ENCODE measurements at places on chromosomes 13 and 19.
A peak's percentile ranks its signal among the peaks of the same experiment; 100 is the strongest.

DNA sequence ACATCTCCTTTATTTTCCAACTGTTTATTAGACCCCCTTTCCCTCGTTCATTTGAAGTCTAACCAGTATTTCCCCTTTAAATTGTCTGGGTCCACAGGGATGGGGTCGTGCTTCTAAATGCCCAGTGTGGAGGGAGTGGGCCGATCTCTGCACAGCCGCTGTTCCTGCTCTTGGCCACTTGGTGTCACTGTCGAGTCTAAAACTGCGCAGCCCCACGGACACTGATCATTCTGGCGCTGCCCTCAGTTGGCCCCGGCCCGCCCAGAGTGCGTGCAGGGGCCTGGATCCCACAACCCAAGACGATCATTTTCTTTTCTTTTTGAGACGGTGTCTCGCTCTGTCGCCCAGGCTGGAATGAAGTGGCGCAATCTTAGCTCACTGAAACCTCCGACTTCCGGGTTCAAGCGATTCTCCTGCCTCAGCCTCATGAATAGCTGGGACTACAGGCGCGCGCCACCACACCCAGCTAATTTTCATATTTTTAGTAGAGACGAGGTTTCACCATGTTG lies 12.0 kb downstream of the WDR88 start:
- no peak for DNase-seq

DNA sequence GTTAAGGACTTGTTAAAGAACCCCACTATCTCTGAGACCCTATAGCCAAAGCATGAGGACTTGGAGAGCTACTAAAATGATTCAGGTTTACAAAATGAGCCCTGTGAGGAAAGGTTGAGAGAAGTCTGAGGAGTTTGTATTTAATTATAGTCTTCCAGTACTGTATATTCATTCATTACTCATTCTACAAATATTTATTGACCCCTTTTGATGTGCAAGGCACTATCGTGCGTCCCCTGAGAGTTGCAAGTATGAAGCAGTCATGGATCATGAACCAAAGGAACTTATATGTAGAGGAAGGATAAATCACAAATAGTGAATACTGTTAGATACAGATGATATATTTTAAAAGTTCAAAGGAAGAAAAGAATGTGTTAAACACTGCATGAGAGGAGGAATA lies 84.4 kb downstream of the DNAJC15 start:
- no peak for DNase-seq

GRCh38 chr19:52640916-52641315 lies 2.8 kb upstream of the ZNF83 start:
- DNase-seq: no peak

DNA sequence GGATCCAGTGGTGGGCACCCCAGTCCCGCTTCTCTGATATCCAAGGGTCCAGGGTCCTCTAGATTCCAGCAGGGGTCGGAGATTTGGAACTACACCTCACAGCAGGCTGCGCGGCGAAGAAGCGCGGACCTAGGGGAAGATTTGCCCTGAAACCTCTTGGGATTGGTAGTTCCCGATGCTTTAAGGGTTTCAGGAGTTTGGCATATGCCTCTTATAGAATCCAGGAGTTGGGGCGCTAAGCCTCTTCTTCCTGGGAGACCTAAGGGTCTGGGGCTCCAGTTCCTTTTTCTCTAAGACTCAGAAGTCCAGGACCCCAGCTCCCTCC lies 349 bp downstream of the BCL2L12 start:
- DNase-seq: no peak

DNA sequence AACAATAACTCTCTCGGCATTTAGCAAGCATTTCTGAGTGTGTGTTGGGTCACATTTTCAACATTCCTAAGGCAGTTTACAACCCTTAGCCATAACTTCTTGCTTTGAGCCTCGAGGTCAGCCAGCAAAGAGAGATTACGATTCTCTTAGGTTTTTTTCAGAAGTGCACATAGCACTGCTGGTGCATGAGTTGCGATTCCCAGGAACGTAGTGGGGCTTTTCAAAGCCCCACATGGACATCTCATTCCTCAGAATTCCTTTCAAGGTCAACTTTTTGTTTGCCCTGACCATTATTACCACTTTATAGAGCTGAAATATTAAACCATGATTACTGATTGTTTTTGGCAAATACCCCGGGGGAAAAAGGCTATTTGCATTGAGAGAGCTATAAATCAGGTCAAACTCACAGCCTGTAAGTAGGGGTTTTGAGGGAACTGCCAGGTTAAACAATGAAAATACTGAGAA lies 705.3 kb downstream of the GPC5 start:
- DNase-seq: no peak

GRCh38 chr19:23887642-23888041 lies 27.0 kb upstream of the ZNF726 start:
- no peak for DNase-seq

DNA sequence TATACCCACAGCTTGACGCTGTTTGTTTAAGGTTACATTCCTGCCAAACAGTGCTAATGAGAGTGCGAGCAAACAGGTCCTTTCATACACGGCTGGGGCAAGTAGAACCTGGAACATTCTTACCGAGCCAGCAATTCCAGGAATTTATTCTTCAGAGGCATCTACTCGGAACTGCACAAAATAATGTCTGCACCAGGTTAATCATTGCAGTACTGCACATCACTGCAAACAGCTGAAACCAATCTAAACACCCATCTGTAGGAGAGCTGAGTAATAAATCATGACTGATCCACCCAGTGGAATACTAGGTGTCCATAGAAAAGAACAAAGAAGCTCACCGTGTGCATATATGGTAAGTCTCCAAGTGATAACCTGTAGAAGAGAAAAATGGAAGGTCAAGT lies 1.2 kb upstream of the ZNF579 start:
- DNase-seq: no peak

DNA sequence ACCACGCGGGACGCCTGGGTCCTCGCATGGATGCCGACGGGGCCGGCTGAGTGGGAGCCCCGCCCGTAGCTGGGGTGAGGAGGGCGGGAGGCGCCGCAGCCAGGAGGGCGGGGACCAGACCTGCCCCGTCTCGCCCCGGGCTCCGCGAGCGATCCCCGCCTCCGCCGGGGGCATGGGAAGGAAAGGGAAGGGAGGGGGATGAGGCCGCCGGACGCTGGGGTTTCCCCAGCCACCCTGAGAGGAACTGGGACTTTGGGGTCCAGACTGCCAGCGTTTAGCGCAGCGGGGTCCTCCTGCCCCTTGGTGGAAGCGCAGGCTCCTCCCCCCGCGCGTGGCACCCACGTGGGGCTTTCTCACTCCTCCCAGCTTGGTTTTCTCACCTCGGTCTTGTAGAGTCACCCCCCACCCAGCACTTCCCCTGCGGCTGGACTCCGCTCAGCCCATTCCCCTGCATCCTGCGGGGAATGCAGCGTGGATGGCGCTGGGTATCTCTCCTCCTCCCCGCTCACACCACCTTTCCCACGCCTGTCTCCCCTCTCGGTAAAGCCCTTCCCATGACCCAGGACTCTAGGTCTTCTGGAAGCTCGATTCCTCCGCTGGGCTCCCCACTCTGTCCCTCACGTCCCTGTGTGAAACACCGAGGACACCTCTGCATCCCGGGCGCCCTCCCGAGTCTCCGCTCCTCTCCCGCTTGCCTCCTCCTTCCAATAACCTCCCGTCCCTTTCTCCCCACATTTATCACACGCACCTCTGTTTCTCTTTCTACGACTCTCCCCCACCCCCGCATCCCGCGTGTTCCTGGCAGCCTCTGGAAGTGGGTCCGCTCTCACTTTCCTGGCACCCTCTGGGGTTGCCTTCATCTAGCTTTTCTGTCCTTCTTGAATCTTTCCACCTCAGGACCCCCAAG lies 2.1 kb downstream of the TGFB1 start:
- DNase-seq: peak; percentile 62

GRCh38 chr13:22915442-22916082 lies 265.2 kb upstream of the SGCG start:
- no peak for DNase-seq

GRCh38 chr19:11288349-11288748 lies 7.6 kb upstream of the TSPAN16 start:
- no peak for DNase-seq

GRCh38 chr19:32672841-32673240 lies 2.1 kb downstream of the ANKRD27 start:
- no peak for DNase-seq

GRCh38 chr19:56156768-56157167 lies 15.7 kb downstream of the ZNF444 start:
- DNase-seq: no peak

- DNase-seq: no peak
Measured at GRCh38 chr13:46527237-46527636, 25.7 kb upstream of the LRCH1 start.

DNA sequence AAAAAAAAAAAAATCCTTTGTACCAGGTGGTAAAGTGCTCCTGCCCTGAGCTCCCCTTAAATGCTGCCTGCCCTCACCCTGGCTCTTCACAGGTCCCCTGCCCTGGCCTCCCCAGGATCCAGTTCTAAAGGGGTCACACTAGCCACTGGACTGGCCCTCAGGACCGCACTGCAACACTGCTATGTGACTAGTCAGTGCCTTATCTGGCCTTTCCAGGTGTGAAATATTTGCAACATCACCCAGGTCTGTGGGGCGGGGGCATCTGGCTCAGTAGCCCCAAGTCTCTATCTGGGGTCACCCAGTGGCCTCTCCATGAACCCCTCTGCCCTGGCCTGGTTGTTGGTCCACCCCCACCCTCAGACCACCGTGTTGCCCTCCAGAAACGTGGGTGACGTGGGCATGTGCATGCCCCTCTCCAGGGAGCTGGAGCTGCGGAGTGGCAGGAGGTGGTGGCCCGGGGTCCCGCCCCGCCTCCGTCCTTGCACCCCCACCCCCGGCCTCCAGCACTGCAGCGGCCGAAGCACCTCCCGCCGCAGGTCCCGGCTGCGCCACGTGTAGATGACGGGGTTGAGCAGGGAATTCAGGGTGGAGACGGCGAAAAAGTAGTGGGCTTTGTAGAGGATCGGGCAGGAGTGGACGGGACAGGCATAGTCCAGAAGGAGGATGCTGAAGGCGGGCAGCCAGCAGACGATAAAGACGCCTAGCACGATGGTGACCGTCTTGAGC lies 7.5 kb downstream of the S1PR2 start:
- DNase-seq: no peak

DNA sequence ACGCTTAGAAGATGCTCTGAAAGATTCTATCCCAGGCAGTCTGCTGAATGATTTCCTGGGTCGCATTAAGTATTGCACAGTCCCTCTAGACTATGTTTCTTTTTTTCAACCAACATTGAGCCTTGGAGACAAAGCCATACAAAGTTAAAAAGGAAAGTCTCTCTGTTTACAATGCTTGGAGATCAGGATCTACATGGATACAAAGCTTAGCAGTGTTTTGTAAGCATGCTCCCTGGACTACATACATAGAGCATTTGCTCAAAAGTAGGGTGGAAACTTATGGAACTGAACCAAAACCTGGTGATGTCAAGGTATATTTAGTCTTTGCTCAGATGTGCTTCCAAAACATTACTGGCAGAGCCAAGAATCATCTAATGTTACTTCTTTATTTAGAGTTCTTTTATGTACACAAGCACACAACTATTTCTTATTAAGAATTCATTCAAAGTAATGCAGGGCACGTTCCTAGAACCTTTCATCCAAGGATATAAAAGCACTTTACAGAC lies 241.2 kb downstream of the ABCC4 start:
- DNase-seq: no peak

DNA sequence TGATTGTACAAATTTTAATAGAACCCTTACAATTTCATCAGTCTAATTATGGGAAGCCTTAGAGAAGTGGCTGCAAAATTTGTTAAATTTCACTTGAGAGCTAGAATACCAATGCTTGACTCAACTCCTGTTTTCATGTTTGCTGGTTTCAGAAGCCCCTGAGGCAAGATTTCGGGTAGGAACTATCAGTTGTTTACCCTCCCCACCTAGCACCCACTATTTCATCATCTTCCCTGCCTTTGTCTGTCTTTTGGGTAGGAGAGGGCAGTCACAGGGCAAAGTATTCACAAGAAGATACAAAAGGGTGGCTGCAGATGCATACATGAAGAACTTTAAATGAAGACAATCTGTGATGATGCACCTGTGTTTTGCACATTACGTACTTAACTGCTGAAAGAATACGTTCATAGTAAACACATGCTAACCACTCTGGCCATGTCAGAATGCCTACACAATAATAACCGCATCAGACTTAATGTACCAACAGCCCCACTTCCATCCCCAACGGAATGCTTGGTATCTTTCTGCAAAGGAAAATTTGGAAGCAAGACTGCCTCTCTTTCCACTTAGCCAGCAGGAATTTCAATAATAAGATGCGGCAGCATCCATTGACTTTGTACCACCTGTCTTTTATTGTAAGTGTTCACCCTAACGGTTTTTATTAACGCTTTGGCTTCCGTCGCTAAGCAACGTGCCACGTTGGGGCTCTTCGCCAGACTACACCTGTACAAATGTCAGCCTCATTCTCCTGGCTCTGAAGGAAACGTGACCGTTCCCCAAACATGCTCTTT lies 30.4 kb downstream of the TPT1 start:
- DNase-seq: no peak

- no peak for DNase-seq
Measured at GRCh38 chr19:2509096-2509495, 33.2 kb downstream of the GADD45B start.

DNA sequence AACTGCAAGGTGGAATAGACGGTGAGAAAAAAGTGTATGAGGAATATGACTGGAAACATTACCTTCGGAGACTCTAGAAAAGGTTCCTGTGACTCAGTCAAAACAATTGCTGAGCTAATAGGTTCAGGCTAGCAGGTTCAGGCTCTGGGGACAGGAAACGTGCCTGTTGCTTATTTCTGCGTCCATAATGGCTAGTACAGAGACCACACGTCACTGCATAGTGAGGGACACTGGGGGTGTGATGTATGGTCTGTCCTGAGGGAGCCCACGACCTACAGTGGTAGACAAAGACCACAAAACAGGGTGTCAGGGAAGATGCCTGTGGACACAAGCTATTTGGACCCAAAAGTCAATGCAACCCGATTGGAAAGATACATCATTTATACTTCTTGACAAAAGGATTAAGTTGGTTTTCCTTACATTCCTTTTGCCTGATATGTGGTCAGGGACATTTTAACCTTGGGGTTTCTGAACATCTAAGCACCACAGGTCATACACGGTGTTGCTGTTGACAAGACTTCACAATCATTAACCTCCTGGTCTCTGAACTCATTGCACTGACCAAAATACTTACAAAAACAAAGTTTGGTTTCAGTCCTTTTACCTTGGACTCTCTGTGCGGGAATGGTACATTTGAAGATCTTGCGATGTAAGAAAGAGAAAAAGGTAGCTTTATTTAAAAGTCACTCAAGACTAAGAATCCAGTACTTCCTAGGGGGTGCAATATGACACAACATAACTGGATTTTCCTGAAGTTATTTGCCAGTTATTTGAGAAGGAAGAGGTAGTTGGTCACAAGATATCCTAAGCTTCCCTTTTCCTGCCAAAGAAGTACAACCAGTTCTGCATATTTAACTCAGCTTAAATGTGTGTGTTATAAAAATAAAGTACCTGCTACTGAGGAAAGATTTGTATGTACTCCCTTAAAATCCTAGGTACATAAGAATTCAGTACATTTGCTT lies 20.0 kb downstream of the CRYL1 start:
- DNase-seq: no peak

DNA sequence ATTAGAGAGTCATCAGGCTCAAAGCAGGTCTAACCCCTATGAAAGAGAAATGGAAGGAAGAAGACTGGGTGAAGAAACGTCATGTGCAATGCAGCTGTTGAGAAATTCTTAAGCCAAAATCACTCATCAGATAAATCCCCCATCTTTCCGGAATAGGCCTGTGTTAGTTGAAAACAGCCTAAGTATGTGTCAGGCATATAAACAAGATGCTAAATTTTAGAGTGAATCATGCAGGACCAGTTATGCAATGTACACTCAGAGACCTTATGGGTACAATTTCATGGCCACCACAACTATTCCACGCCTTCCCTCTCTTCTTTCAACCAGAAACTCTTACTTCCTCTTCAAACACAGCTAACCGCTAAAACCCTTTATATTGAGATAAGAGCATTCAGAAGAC lies 717.7 kb upstream of the ATXN8OS start:
- no peak for DNase-seq
